ENCODE measurements at places on chromosomes 1 and 21.

GRCh38 chr21:43361493-43362296 lies 65.2 kb downstream of the SIK1 start:
- DNase-seq = no peak

- no peak for DNase-seq
These were observed 5.1 kb downstream of the HOOK1 start for GRCh38 chr1:59819566-59820438.

- DNase-seq = no peak
These were observed 26.9 kb downstream of the ITPKB start for GRCh38 chr1:226711976-226712741.

DNA sequence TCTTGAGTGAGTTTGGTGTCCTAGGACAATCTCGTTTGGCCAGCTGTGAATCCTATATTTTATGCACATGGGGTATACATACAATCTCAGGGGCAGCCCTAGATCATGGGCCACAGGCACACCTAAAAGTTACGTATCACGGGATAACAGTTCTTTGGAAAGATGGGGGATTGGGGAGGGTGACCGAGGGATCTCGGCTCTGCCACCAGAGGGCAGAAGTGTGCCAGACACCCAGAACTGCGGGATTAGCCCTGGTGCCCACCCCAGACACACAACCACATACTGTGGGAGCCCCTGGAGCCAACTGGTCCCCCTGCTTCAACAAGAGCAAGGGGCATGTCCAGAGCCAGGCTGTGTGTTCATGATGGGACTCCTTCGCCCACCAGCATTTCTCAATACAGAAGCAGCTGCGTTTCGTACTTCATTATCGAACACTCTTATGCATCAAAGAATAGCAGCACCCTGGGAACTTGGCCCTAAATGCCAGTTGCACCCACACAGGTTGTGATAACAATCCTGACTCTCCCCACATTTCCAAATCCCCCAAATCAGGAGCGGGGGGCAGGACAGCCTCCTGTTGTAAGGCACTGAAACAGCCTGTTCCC lies 37.4 kb downstream of the TMCO4 start:
- DNase-seq = peak; percentile 3

GRCh38 chr1:184072376-184072775 lies 20.8 kb downstream of the TSEN15 start:
- no peak for DNase-seq

GRCh38 chr1:1357871-1358432 lies 403 bp downstream of the MXRA8 start:
- DNase-seq = no peak

DNA sequence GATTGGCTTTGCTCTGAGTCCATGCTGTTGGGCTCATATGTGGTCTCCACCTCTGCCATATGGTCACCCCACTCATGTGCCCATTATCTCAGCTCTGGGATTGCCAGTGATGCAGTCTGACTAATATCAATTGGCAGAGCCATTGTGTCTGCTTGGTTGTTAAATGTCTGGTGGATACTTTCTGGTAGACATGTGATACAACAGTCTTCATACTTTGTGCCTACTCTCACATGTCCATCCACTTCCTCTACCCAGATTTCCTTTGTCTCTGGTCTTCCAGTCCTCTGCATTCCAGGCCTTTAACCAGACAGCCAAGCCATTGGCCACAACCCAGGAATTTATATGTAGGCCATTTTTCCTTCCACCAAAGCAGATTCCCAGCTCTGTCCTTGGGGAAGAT lies 30.8 kb upstream of the DIPK1A start:
- DNase-seq = no peak

DNA sequence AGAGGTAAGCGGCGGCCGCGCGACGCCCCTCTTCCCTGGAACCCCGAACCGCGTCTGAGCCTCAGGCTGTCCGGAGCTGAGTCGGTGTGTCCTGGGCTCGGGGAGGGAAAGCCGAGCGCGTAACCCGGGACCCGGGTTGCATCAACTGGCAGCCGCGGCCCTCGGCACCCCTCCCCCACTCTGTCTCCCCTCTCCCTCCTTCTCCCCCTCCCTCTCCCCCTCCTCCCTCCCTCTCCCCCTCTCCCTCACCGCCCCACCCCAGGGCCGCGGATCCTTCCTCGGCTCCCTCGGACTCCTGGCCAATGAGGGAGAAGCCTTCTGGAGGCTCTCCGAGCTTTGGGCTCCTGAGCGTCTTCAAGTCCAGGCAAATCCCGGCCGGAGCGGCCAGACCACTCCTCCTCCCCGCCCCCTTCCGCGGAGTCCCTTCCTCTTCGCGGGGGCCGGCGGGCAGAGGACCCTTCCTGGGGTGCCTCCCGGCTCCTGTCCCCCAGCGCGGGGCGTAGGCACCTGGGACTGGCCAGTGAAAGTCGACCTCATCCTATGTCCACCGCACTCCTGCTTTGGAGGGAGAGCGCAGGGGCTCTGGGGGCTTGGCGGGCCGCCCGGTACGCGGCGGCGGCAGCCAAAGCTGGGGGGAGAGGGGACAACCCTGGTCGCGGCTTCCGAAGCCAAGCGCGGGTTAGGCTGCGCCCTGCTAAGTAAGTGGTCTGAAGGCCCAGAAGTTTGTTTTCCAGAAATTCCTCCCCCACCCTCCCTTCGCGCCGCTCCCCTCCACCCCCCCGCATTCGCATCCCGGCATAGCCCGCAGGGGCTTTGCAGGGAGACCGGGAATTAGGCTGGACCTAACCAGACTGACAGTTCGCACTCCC lies 850 bp downstream of the SESN2 start:
- DNase-seq = peak; percentile 21

DNA sequence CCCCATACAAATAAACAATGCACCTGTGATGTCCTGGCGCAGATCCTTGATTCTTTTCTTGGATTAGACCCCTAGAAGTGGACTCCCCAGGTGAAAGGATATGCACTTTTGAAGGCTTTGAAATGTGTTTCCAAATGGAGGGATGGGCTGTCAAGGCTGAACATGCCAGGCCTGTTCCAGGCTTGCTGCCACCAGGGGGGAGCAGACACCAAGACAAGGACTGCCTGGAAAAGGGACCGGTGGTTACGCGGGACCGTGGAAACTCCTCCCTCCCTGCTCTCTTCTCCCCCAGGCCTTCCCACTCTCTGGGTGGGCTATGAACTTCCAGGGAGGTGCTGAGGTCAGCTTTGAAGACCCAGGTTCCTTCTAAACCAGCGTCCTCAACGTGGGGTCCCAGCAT lies 12.7 kb downstream of the C1QB start:
- peak; percentile 5 for DNase-seq

DNA sequence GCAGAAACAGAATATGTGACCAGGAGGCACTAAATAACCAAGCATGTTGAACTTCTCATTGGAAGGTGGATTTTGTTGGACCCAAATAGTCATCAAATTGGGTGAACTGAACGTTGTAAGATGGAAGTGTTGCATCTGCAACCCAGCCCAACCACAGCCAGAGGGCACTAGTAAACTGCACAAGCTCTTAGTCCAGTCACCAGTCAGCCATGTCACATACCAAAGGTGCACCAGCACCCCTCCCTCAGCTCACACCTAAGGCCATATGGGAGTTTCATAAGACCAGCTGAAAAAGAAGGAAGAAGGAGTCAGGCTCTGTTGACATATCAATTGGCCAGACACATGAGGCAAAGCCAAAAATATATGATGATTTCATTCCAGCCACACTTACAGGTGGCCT lies 481.7 kb upstream of the NR5A2 start:
- DNase-seq = no peak

DNA sequence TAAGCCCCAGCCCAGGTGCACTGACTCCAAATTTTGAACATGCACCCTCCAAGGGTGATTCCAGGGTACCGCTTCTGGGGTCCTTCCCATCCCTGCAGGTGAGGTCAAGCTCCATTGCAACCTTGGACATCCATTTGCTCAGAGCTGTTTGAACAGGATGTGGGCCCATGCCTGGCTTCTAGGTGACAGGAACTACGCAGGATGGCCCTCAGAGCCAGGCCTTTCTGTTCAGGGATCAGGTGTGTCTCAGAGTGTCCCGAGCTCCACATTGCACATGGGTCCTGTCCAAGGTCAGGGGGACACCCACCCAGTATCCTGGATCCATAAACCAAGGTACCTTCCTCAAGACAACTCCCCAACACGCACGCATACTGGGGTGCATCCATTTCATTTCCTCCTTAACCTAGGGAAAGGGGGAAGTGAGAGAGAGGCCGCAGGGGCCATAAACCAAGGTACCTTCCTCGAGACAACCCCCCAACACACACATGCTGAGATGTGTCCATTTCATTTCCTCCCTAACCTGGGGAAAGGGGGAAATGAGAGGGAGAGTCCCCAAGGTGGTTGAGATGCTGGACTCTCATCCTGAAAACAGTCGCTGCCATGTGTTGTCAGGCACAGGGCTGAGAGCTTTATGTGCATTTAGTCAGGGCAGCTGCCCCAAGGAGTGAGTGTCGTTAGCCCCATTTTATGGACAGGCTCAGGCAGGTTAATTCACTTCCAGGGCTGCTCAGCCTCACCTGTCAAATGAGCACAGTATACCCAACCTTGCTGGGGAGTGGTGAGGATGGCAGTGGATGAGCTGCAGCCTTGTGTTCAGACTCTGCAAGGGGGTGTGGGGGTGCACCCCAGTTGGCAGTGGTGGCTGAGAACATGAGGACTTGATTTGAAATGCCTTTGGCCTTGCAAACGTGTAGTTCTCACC lies 2.1 kb downstream of the SLC66A1 start:
- no peak for DNase-seq

- DNase-seq = peak; percentile 74
These were observed 40.5 kb upstream of the C21orf91 start for GRCh38 chr21:17859661-17860060.

DNA sequence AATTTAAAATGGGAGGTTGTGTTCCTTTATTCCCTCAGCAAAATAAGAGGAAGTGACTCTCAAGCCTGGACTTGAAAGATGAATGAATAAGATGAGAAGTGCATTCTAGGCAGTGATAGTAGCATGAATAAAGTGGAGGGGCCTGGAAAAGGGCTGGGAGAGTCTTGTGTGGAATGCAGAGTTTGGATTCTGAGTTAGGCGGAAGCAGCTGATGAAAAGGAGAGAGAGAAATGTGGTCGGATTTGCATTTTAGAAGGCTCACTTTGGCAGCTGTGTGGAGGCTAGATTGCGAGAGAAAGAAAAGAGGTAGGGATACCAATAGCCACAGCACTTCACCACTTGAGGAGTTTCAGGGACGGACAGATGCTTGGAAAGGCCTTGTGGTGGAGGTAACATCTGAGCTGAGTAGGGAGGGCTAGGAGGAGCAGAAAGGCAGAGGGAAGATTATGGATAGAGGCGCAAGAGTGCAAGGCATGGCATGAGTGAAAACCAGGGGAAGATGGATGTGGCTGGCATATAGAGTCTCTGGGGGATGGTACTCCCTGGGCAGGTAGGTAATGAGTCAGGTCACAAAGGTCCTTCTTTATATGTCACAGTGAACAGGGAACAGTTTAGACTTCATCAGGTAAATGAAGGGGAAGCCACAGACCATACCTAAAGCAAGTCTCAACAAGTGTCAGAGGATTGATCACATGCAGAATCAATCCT lies 59.6 kb downstream of the ST3GAL3 start:
- no peak for DNase-seq

GRCh38 chr1:80988926-80989325 lies 811.8 kb upstream of the ADGRL2 start:
- no peak for DNase-seq

GRCh38 chr1:57550092-57550491 lies 126.2 kb upstream of the DAB1 start:
- DNase-seq = no peak

- no peak for DNase-seq
These were observed 1.1 kb downstream of the BSDC1 start for GRCh38 chr1:32393136-32393535.

DNA sequence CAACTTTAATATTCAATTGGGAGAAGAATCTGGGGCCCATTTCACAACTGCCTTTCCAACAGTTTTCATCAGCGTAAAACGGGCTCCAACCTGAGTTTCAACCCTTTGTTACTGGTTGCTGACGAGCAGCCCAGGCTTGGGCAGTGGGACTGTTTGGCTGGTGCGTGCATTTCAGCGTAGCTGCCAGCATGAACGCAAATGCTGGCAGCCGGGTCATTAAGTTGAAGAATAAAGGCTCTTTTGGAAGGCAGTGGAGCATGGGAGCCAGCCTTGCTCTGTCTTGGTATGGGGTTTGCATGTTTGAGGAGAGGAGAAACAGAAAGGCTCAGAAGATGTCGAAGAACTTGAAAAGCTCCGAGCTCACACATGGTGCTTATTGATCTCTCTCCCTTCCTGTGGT lies 40.7 kb downstream of the WDR3 start:
- no peak for DNase-seq

- no peak for DNase-seq
These were observed 22.0 kb downstream of the LRRC42 start for GRCh38 chr1:53968125-53968513.

- DNase-seq = no peak
These were observed 13.4 kb downstream of the LAPTM5 start for GRCh38 chr1:30744060-30744756.

- no peak for DNase-seq
These were observed 159.6 kb downstream of the PTPRU start for GRCh38 chr1:29395736-29396437.

GRCh38 chr1:230694464-230694863 lies 19.5 kb downstream of the AGT start:
- DNase-seq = no peak

DNA sequence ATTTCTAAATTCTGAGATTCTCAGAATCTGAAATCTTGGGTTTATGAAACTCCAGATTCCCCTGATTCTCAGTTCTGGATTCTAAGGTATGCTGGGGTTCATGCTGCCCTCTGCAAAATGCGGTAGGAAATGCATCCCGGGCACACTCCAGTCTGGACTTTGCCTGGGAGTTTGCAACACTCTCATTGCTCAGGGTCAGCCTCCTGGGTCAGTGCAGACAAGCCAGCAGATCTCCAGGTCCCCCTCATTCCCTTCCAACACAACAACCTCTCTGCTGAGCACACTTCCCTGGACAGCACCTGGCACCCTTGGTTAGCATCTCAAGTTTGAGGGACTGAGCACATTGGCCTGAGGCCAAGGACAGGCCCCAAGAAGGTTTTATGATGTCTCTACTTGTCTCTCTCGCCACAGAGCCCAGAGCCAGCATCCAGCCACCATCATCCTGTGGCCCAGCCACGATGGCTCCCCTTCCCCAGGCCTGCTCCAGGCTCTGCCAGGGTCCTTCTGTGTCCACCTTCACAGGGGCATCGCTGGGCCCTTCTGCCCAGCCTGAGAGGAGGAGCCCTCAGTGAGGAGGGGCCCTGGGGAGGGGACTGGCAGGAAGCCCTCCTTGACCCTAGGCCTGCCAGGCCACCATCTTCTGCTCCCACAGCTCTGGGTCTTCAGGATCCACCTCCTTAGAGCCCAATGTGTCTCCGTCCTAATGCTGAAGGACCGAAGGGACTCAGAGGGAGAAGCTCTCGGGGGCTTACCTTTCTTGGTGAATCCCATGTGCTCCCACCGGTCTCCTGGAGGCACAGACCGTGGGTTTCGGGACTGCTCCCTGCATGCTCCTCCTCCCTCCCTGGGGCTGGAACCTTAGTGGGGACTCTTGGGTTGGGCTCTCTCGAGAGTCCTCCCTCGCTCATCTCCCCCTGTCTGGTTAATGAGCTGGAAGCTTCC lies 550.7 kb downstream of the PTPRU start:
- DNase-seq = no peak
